NCI-H2081 (cell line): ENCODE measurements at places on chromosomes 6 and 20.

GRCh38 chr20:25864326-25864962 lies 167.8 kb upstream of the ZNF337 start:
- DNase-seq: no peak

DNA sequence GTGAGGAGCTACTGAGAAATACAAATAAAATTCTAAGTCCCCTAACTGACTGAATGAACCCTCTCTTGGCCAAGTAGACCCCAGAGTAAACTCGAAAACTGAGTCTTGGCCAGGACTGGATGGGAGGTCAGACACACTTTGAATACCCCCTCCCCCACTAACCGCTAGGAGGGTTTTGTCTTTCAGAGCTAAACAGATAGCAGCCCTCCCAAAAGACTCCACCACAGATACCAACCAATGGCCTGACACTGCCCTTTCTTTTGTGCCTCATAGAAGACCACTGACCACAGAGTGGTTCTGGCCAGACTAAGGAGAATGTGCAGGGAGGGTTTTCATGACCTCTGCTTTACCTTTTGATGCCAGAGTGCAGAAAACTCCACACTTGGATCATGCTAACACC lies 42.1 kb downstream of the SPACA1 start:
- no peak for DNase-seq

DNA sequence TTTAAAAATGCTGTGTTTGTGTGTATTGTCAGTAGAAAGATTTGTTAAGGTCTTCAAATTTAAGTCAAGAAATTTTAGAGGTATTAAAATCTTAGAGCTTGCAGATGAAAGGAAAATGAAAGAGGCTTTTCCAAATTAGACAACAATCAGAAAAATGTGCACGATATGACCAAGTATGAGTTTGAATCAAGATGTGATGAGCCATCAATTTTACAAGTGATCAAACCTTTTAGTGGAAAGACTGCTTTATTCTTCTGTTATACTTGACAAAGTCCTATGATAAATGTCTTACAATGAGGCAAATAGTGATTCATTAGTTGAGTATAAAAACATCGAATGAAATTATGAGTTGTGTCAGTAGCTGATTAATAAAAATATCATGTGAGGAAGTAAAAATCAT lies 19.6 kb upstream of the CST1 start:
- DNase-seq: no peak

GRCh38 chr20:49699200-49699992 lies 14.3 kb downstream of the B4GALT5 start:
- DNase-seq: no peak

DNA sequence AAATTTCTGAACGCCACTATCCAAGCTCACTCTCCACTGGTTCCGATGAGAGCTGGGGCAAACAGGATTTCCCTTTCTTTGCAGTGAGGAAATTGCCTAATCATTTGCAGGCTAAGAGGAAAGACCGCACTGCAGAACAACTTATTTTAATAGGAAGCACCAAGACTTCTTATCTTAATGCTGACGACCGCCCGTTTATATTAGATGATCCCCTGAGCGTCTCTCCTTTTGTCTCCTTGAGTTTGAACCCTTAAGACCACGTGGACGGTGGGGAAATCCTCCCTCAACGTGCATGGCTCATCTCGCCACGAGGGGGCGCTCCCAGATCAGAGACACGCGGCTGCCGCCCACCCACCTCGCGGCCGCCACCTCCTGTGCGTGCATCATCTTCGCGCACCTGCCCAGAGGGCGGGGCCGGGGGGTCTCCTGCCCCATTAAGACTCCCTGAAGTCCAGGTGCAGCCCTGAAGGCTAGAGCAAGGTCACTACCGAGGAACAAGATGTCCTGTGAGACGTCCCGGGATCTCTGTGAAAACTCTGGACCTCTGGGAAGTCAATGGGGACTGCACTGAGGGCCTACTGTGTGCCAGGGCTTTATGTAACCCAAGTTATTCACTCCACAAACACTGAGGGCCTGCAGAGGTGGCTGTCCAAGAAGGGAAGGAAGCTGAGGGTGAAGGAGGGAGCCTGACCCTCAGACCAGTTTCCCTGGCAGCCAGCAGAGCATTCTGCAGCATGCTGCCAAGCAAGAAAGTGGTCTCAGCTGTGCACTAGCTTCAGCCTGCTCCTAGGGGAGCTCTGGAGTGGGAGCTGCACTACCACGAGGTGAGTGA lies 28.1 kb downstream of the PDYN start:
- peak; percentile 65 for DNase-seq

DNA sequence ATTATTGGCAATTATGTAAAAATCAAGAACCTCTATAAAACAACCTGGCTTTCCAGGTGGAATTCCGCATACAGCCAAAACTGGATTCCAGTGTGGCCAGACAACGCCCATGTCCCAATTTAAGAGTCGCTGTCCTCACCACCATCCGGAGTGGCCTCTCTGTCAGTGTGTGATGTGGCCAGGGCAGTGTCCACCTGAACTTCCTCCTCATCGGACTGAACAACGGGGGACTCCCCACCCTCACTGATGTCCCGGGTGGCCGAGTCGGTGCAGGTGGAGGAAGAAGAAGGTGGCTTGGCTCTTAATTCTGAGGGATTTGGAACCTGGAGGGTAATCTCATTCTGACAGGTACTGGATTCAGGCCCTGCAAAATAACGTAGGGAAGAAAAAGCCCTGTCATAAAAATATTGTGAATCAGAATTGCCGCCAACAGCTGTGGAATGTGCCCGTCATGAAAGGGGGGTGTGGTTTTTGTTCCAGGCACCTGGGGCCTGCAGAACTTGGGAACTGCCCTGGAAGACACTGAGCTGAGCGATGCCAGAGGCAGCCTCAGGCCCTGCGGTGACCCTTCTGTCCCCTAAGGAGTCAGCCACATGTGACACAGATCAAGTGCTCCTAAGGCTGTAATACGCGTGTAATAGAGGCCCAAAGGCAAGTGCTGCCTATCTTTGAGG lies 139.8 kb downstream of the DTNBP1 start:
- no peak for DNase-seq
